Left colon (tissue), 2 donors: ENCODE measurements at places on chromosomes 13 and 19. TPM values are rescaled to one million over a fixed set of nuclear protein-coding genes. Genes with fewer than 3 reads are reported as not detected.

CTU1 gene
- total RNA-seq: 4.6 TPM

CYP4F2 gene
- total RNA-seq: 8.5 TPM

DNA sequence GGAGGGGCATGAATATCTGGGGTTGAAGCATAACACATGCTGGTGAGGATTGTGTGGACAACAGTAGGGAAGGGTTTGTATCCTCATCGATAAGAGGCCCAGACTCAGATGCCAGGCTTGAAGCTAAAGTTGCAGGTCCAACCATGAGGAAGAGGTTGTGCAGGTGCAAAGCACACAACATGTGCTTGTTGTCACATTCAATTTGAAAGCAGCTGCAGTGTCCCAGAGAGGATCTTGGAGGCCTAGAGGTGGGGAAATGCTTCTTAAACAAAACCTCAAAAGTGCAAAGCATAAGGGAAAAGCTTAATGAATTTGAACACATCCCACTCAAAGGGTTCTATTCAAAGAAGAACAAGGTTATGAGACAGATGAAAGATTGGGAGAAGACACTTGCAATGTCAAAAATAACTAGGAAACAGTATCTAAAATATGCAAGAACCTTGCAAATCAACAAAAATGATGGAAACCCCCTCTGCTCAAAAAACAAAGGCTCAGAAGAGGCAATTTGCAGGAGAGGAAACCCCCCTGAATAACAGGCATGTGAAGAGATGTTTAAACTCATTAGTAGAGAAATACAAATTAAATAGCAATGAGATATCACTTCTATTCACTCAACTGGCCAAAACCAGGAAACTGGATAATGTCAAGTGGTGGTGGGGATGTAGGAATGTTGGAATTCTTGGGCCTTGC, 187.1 kb downstream of the KATNAL1 start:
- no peak for DNase-seq

GRCh38 chr13:33351319-33351718, 65.8 kb upstream of the STARD13 start:
- no peak for DNase-seq

GRCh38 chr13:76245211-76245610, 609.1 kb downstream of the LMO7 start:
- no peak for DNase-seq

DNA sequence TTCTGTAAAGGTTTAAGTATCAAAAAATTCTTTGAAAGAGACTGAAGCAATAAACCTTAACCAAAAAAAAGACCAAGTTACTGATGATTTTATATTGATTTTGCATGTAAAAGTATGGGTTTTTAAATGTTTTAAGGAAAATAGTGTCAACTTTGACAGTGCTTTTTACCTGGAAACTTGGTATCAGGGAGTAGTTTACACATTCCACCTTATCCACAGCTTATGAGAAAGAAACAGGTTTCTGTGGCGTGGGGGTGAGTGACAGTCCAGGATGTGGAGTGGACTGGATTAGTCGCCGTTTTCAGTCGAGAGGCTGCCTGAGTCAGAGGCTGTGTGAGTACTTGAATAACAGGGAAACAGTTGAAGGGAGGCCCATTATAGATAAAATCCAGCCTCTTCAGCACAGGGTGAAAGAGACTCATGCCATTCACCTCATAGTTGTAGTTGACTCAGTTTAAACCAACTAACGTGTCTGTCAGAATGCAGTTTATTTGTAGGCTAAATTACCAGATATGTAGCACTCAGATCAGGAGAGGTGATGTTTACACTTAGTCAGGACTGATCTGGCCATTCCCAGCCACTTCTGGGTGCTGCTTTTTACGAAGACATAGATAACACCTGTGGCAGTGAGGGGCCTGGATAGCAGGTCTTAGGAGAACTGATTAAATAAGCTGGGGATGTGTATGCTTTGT, 595 bp upstream of the GPR183 start:
- DNase-seq: no peak

ZNF418 gene
- 2.1 TPM for total RNA-seq

SIGLEC10 gene
- 1.3 TPM for total RNA-seq

PSG6 gene
- total RNA-seq: not detected
